ENCODE measurements at places on chromosomes 4 and X.

DNA sequence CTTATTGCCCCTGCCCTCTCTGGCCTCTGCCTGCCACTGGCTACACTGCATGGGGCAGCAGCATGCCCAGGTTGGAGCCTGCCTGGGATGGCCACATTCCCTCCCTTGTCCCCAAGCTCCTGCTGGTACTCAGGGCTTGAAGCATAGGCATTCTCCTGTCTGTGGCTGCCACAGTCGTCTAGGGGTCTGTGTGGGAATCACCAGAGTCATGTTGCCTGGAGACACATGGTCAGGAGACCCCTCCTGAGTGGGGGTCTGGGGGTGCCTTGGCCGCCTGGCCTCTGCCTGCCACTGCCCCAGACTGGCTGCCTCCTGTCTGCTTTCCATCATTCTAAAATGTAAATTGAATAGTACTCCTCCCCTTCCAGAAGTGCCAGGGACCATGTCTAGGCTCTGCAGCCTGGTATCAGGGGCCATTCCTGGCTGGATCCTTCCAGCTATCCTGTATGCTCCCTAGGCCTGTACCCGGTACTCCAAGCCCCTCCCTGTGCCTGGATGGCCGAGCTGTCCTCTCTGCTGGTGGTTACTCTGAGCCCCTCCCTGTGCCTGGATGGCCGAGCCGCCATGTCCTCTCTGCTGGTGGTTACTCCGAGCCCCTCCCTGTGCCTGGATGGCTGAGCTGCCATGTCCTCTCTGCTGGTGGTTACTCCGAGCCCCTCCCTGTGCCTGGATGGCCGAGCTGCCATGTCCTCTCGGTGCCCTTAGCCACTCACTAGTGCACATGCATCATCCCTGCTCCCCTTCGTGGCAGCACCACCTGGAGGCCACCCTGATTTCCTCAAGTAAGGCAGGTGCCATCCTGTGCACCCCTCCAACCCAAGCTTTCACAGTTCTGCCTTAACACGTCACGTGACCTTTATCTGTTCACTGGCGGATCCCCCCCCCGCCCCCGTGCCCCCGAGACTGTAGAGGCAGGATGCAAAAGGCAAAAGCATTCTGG is 5.5 kb upstream of the NKX1-1 start:
- no peak for DNase-seq

GRCh38 chrX:115487608-115488007 is 73.4 kb upstream of the PLS3 start:
- DNase-seq, result no peak

DNA sequence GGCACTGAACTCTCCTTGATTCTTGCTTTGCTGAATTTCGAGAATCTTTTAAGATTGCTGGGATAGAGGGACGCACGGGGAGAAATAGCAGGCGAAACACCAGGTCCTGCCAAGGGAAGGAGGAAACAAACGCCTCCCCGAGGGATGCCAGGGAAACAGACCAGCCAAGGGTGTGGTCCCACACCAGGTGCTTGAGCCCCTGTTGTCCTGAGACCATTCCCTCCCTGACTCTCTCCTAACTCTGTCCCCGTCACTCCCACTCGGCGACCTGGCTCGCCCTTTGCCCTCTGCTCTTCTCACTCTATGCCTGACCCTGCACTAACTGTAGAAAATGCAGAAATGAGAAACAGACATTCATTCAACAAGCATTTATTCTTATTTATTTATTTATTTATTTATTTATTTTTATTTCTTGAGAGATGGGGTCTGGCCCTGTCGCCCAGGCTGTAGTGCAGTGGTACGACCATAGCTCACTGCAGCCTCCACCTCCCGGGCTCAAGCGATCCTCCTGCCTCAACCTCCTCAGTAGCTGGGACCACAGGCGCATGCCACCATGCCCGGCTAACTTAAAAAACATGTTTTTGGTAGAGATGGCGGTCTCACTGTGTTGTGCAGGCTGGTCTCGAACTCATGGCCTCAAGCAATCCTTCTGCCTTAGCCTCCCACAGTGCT is 16.2 kb downstream of the CTAG1B start:
- no peak for DNase-seq

DNA sequence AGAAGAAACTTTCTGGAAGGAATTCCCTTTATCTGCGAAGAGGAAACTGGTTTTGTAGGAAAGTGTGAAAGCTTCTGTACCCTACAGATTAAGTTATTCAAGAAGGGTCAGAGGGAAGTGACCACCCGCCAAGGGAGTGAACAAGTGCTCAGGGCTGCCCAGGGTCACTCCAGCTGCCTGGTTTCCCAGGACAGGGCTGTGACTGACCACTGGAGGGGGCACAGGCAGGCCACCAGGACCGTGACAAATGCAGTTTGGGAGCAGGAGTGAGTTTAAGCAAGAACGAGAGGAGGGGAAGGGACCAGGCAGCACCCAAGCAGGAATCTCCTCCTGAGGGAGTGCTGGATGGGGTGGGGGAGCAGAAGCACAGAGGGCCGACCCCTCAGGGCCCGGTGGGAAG is 34.2 kb downstream of the ZFYVE28 start:
- DNase-seq, result no peak

GRCh38 chr4:2837904-2838496 is 5.6 kb upstream of the ADD1 start:
- no peak for DNase-seq

DNA sequence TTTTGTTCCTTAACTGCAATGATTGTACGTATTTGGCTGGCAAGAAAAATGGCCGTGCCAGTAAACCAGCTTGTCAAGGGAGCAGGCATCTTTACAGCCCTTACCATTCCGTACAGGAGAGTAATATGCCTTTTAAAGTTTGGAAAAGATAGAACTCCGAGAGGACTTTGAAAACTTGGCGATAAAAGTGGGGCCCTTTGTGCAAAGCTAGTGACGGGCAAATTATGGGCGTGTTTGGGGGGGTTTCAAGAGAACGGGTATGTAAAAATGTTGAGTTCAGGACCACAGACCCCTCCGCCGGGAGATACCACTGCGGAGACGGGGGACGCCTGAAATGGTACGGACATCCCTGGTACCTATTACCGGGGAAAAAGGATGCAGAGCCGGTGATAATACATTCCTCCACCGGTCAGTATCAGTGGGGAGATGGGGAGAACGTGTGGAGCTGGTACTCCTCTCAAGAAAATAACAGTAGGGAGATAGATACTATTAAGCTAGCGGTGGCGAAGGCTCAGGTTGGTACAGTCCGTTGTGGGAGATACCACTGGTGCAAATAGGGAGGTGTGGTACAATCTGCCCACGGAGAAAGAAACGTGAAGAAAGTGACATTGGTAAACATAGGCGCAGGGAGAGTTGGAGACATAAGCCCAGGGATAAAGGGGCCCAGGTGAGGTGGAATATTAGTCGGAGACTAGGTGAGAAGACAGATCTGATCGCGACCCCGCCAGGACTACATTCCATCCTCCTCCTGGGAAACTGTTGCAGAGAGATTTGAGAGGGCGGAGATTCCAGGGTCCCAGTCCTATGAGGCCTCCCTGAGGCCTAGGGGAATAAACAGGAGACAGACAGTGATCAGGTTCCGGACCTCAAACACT is 14.5 kb downstream of the SPACA5 start:
- no peak for DNase-seq

DNA sequence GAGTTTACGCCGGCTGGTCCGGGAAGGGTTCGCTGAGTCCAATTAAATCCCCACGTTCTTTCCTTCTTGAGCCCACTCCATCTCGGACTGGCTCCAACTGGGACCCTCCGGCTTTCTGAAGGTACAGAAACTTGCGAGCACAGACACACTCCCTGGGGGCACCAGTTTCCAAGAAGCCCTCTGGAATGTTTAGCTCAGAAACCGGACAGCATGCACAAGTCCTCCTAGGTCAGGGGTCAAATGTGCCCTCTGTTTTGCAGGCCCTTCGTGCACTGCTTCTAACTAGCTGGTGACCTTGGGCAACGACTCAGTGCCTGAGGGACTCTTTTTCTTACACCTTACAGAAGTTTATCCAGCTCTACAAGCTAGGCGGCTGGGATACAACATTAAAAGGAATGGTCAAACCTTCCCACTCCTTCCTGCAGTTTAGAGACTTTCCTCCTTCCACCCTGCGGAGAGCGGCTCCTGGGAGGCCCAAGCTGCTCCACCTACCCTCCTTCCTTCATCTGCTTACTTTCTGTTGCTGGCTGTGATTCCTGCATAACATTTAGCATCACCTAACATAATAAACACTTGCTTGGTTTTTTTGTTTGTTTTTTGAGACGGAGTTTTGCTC is 275.5 kb downstream of the BCOR start:
- no peak for DNase-seq

- DNase-seq, result no peak
These were observed 16.6 kb downstream of the RBBP7 start for GRCh38 chrX:16853537-16853936.

- DNase-seq, result no peak
These were observed 175.9 kb downstream of the TSPAN5 start for GRCh38 chr4:98482503-98482846.

GRCh38 chr4:110518889-110519490 is 43.0 kb downstream of the ENPEP start:
- DNase-seq, result no peak

Data from epithelial cell of prostate (primary cell).